Dorsolateral prefrontal cortex (tissue), 122 donors: ENCODE measurements at places on chromosomes 5 and 9. TPM values are rescaled to one million over a fixed set of nuclear protein-coding genes. Genes with fewer than 3 reads are reported as not detected.

Gene ADAMTS6
- total RNA-seq: 2.8 TPM

Gene PCDHB15
- total RNA-seq: 18.0 TPM

Gene CFAP90
- total RNA-seq: 9.1 TPM

Gene PCDHB4
- total RNA-seq: 13.4 TPM

Gene FOXD4L5
- total RNA-seq: 2.3 TPM

Gene GNA14
- total RNA-seq: 6.5 TPM

Gene IL17B
- not detected for total RNA-seq

- no peak for DNase-seq
Measured at GRCh38 chr5:177025101-177025601, 2.7 kb downstream of the ZNF346 start.

DNA sequence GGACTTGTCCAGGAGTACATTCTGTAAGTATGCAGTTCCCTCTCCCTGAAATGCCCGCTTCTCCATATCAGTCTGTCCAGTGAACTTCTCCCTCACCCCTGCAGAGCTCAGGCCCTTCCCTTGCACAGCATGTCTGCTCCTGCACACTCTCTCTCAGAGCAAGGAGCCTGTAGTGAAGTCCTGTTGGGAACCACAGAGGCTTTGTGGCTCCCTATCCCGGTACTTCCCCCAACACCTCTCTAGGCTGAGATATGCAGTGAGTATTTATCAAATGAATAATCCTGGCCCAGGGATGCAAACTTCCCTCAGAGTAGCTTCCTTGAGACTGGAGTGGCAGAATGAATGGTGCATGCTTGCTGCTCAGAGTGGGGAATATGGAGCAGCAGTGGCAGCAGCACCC lies 48.8 kb downstream of the POC5 start:
- DNase-seq: no peak

GRCh38 chr9:116476002-116476401 lies 211.1 kb upstream of the TRIM32 start:
- no peak for DNase-seq

- no peak for DNase-seq
Measured at GRCh38 chr5:1504617-1505016, 19.1 kb downstream of the LPCAT1 start.

DNA sequence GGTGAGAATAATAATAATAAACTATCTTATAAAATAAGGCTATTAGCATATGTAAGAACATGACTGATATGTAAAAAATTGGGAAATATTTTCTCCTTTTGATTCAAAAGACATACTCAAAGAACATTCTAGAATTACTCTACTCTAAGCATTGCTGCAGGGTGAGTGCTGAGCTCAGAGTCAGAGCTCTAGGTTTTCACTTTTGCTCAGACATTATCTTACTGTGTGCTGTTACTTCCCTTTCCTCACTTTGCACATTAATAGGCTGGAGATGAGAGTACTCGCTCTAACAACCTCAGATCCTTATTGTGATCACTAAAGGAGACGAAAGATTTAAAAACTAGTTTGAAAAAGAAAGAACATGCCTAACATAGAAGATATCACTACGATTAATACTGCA lies 99.4 kb upstream of the C9orf72 start:
- no peak for DNase-seq

- no peak for DNase-seq
Measured at GRCh38 chr9:1604942-1605560, 410.1 kb upstream of the SMARCA2 start.

GRCh38 chr5:147410496-147411358 lies 99.1 kb downstream of the DPYSL3 start:
- no peak for DNase-seq

- DNase-seq: no peak
Measured at GRCh38 chr9:90815183-90815943, 13.7 kb downstream of the SYK start.
